ENCODE measurements at places on chromosomes 1 and 21.

DNA sequence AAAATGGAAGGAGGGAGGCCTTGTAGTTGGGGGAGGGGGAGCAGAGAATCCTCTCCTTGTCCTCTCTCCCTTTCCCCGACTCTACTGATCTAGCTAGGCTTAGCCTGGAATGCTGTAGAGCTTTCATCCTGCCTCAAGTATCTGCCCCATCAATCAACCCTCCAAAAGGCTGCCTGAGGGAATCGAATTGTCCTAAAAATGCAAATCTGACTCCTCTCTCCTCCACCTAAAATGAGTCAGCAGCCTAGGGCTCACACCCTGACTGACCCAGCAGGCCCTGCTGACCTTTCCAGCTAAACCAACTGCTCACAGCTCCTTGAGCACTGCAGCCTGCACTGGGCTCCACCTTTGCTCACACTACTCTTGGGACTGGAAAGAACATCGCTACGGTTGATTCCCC, 2.8 kb downstream of the HPDL start:
- no peak for DNase-seq

- no peak for DNase-seq
Observed at GRCh38 chr1:202547215-202547614, 163.0 kb downstream of the SYT2 start.

GRCh38 chr1:10210841-10211804, 753 bp downstream of the KIF1B start:
- DNase-seq, result peak; percentile 91

- no peak for DNase-seq
Observed at GRCh38 chr1:7224644-7225043, 439.4 kb downstream of the CAMTA1 start.
